ENCODE measurements at places on chromosomes 6 and 20.

DNA sequence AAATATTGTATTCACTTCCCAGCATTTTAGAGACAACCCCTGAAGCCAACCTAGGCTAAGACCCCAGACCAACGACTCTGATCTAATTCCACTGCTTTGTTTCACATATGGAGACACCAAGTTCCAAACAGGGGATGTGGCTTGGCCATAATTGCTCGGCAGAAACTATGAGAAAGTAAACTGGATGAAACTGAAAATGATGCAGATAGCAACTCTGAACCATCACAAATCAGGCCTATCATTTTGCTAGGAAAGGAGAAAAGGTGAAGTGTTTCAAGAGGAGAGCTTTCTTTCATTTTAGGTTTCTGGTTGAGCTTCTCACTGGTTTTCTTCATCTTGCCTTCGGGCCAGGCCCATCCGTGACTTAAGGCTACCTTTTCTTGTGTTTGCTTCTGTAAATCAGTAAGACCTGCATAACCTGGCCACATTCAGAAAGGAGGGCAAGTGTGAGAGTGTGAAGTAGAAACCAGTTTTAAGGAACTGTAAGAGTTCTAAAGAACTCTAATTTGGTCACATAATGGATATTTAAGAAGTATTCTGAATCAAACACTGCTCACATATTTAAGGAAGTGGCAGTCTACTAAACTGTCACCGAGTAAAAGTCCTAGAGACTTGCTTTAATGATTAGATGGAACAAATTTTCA lies 105.8 kb downstream of the BACH2 start:
- no peak for DNase-seq

DNA sequence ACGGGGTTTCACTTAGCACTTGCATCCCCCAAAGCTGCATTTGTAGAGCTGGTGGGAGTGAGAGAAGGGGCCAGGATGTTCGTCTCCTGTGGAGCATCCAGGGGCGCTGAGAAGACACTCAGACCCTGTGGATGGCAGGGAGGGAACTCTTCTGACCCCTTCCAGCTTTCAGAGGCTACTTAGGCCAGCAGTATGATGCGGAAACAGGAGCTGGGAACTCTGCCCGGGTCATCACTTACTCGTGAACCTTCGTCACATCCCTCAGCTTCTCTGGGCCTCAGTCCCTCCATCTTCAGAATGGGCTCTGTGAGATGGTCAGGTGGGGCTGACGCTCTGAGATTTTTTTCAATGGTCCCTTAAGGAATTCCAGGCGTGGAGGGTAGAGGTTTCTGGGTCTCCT lies 228.5 kb downstream of the TAF4 start:
- DNase-seq = no peak

DNA sequence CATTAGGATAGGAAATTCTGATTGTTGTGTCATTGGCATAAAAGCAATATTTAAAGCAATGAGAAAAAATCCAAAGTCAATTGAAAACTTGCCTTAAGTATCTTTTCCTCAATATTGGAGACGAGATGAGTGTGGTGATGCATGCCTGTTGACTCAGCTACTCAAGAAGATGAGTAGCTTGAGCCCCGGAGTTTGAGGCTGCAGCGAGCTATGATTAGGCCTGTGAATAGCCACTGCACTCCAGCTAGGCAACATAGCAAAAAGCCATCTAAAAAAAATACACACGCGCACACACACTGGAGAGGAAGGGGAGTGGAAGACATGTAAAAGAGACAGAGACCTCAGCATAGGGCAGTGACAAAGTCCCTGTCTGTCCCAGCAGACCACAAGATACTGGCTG lies 9.7 kb upstream of the MARCKS start:
- DNase-seq = no peak

DNA sequence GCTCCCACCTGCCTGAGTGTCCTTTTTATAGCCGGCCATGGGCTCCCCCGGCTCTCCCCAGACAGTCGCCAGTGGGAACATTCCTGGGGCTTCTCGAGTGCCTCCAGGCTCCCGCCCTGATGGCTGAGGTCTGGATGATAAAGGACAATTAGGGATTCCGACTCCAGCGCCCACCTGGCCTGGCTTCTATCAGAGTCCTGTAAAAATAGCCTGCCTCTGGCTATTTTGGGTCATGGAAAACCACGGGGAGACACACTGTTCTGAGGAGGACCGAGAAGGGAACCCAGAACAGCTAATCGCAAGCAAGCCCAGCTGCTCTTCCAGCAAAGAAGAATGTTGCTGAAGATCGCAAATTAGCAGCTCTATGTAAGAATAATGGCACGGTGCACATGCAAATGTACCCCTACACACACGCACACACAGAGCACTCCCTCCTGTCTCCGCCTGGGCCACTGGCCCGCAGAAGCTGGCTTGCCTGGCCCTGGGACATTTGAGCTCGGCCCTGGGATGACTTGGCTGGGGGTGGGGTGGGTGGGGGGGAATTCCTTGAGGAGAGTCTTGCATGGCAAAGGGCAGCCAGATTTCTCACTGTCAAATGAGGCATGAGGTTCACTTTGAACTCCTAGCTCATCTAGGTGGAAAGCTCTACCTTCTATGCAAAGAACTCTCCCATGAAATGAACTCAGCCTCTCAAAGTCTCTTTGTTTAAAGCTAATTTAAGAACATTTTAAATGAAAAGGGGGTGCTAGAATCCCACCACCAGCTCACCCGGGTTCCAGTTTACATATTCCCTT lies 55.3 kb downstream of the CTCFL start:
- no peak for DNase-seq

- no peak for DNase-seq
Observed at GRCh38 chr20:38308047-38308438, 4.1 kb downstream of the BPI start.

Measured in H9 (cell line).